ENCODE measurements at places on chromosomes 1 and 21.

- no peak for DNase-seq
Measured at GRCh38 chr1:9840176-9840575, 16.4 kb upstream of the CLSTN1 start.

- no peak for DNase-seq
Measured at GRCh38 chr1:205579711-205580110, 52.1 kb downstream of the ELK4 start.

DNA sequence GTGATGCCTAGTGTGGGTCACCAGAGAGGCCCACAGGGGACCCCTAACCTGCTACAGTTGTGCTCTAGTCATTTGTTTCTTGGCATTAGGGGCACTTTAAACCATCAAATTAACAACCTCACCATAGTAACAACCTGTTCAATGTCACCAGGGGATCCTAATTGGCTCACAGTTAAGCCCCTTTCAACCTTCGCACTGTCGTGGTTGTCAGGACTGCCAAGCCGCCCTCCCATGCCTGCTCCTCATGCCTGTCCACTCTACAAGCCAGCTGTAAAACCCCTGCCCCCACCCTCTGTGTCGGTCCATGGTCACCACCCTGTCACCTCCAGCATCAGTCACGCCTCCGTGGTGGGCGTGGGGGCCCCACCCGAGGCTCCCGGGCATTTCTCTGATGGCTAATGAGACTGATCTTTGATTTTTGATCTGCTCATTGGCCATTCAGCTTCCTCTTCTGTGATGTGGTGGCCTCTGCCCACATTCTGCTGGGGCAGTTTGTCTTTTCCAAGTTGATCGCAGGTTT is 96.6 kb downstream of the WDR4 start:
- no peak for DNase-seq

DNA sequence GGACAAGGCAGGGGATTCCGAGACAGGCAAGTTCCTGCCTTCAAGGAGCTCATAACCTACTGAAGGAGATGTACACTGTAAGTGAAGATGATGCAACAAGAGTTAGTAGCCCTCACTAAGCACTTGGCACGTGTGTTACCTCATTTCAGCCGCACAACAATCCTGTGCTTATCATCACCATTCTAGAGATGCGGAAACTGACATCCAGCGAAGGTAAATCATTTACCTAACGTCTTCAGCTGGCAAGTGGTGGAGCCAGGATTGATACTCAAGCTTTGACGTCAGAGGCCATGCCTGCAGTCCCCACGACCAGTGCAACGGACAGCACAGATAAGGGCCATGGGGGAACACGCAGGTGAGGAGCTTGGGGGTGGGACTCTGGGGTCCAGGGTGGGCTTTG is 2.9 kb upstream of the UBXN10 start:
- DNase-seq: no peak

GRCh38 chr1:221840511-221841243 is 98.8 kb upstream of the DUSP10 start:
- DNase-seq: no peak

GRCh38 chr1:50268049-50268448 is 155.2 kb downstream of the DMRTA2 start:
- no peak for DNase-seq

GRCh38 chr21:31710586-31710985 is 21.3 kb downstream of the SCAF4 start:
- no peak for DNase-seq

DNA sequence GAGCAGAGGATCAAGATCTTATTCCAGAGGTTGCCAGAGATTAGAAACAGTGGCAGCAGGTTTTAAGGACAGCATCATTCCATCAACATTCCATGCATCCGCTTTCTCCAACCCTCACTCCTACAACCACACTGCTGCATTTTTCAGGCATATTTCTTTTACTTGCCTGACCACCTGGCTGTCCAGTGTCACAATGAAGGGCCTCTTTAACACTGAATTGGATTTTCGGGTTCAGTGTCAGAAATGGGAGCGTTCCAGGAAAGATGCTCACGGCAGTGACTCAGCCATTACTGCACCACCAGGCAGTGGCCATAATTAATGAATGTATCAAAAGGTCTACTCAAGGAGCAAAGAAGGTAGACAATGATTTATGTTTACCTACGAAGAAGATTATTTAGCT is 200.4 kb upstream of the ESRRG start:
- no peak for DNase-seq
